H1 (cell line): ENCODE measurements at places on chromosomes 7 and 10. TPM values are rescaled to one million over a fixed set of nuclear protein-coding genes. Genes with fewer than 3 reads are reported as not detected.

NUPR2 gene
- total RNA-seq: not detected in 2 replicates

ALKBH4 gene
- 16.6 and 17.7 TPM in 2 replicates for total RNA-seq

DNA sequence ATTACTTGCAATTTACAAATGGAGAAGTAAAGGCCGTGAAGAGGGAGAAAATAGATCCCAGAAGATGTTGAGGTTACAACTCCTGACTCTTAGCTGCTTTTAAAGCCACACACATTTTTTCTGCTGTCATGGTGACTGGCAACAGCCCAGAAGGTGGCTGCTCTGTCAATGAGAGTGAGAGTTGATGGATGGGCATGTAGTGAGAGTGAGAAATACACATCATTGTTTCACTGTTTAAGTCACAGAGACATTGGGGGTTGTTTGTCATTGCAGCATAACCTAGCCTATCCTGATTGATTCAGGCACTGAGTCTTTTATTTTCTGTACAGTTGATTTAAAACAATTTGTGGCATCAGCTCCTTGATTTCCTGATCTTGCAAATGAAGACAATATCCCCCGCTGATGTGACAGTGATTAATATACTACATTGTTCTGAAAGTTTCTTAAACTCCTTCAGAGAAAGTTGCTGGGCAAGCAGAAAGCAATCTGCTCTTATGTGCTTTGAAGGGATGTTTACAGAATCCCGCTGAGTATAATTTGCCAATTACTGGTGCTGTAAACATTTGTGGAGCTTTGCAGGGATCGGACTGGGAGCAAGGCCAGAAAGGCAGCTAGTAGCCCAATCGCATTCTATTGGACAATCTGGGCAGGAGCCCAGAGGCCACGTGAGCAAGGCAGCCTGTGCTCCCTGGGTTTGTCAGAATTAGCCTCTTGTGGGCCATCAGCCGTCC lies 229.6 kb downstream of the PRPF18 start:
- DNase-seq: no peak

DNA sequence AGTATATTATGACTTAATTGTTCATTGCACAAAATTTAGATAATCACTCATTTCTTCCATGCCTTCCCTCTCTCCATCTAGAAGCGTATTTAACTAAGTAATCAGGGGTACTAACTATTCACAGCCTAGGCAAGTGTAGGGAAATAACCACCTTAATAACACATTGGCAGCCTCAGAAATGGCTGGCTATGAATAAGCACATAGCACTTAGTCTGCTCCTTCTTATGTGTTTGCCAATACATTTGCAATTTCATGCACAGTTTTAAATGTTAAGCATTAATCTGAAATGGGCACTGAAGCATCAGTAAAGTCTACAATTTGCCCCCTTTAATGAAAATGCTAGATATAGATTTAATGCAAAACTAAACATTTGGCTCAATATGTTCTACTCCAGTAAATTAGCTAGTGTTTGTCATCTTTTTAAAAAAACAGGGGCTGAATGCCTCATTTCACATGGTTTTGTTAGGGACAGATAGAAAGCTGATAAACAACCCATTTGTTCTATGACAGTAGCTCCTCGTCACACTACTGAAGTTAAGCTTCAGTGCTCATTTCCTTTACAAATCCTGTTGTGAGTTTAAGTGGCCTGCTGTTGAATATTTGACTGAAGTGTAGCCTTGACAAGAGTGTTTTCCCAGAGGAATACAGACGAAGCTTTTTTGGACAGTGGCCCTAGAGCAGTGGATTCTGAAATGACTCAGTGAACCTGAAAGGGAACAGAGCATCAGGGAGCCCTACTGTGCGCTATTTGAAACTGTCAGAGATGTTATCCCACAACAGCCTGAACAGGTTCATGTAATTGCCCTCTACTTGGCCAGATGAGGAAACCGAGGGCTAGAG lies 30.5 kb downstream of the HHEX start:
- no peak for DNase-seq

GRCh38 chr7:39979406-39980073 lies 29.5 kb downstream of the CDK13 start:
- no peak for DNase-seq

- DNase-seq: no peak
These were observed 66.5 kb downstream of the MAP3K8 start for GRCh38 chr10:30500534-30500933.

GRCh38 chr7:46486256-46487206 lies 565.5 kb upstream of the IGFBP3 start:
- DNase-seq: no peak
